ENCODE measurements at places on chromosomes 5 and 9.
A peak's percentile ranks its signal among the peaks of the same experiment; 100 is the strongest.

- peak; percentile 48 for DNase-seq
These were observed at the start of gene MVB12B for GRCh38 chr9:126326228-126327005. TSS of gene MVB12B (plus strand) at chr9:126326829. CDS start at chr9:126326930, 101 bp downstream.

GRCh38 chr5:82624062-82624461 lies 345.9 kb upstream of the RPS23 start:
- no peak for DNase-seq

- DNase-seq = no peak
These were observed 699 bp downstream of the AKNA start for GRCh38 chr9:114386886-114387679.

DNA sequence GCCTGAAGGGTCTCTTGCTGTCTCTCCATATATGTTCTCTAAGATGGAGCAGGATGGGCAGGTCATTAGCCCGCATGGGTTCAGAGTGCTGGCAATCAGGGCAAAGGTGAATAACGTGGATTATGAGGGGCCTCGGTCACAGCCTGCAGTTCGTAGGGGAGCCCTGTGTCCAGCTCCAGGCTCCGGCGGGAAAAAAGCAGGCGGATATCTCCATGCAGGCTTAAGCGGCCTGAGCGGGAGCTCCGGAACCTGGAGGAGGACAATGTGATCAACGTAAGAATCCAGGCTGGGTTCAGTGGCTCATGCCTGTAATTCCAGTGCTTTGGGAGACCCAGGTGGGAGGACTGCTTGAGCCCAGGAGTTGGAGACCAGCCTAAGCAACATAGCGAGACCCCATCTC lies 2.2 kb upstream of the STOML2 start:
- no peak for DNase-seq

GRCh38 chr9:71243951-71244350 lies 122.5 kb upstream of the TRPM3 start:
- DNase-seq = no peak

GRCh38 chr9:99075246-99075912 lies 29.5 kb upstream of the TGFBR1 start:
- DNase-seq = no peak

DNA sequence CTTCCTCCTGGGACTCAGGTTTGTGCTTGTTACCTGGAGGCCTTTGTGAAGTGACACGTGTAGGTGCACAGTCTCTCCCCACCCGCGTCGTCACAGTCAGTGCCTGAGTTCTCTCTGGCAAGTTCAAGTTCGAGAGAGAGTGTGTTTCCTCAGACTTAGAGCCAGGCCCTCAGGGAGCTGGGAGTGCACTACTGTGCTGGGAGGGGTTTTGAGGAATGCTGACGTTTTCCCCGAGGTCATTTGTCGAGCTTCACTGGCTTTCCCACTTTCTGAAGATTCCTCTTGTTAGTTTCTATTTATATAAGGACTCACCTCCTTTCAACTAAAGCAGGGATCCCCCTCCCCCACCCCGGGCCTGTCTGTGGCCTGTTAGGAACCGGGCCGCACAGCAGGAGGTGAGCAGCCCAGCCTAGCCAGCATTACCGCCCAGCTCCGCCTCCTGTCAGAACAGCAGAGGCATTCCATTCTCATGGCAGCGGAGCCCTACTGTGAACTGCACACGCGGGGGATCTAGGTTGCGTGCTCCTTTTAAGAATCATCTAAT lies 209.2 kb downstream of the DIRAS2 start:
- DNase-seq = no peak

GRCh38 chr5:168807287-168807686 lies 228.1 kb upstream of the PANK3 start:
- DNase-seq = no peak

GRCh38 chr9:33921967-33922895 lies 105.3 kb downstream of the UBE2R2 start:
- no peak for DNase-seq

GRCh38 chr9:109903515-109904138 lies 123.6 kb downstream of the PALM2AKAP2 start:
- DNase-seq = peak; percentile 19

- no peak for DNase-seq
These were observed 88.3 kb downstream of the GIN1 start for GRCh38 chr5:103031607-103032006.

GRCh38 chr9:112380825-112381221 lies 915 bp downstream of the HSDL2 start:
- no peak for DNase-seq

GRCh38 chr5:124754206-124754927 lies 7.9 kb upstream of the ZNF608 start:
- no peak for DNase-seq

DNA sequence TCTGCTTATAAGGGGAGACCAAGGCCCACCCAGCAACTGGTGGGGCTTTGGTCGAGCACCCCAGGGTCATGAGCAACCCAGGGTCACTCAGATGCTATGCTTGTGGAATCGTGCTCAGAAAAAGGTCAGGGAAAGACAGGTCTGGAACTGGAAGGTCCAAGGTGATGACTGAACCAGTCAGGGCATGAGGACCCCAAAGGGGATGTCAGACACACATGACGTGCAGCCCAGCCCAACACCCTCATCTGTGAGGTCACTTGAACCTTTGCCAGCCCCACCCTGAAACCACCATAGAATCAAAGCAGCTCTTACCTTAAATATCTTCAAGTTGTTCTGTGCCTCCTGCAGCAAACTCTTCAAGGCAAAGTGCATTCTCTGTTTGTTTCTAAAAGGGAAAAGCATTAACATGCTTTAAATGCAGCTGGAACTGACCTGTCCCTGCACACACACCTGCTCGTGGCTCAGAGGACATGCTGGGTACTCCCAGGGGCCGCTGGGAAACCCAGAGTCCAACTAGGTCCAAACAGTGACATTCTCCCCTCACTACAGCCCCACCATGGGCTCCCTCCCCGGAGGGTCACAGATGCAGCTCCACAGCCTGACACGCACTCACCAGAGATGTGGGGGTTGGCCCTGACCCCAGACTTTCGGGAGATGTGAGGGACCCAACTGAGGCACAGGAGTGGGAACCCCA lies 29.4 kb downstream of the IPPK start:
- no peak for DNase-seq

All from T-helper 22 cell (primary cell).